Activated CD4-positive, alpha-beta memory T cell treated with anti-CD3 and anti-CD28 coated beads for 36 hours (primary cell): ENCODE measurements at places on chromosomes 11 and 22. TPM values are rescaled to one million over a fixed set of nuclear protein-coding genes. Genes with fewer than 3 reads are reported as not detected.

- H3K36me3 ChIP-seq = no peaks in the 10 kb centered on the region
- H3K4me1 ChIP-seq = peaks cover 6% of the 10 kb centered on the region
- no peak for DNase-seq
- peaks cover 15% of the 10 kb centered on the region for H3K27me3 ChIP-seq
Observed at GRCh38 chr22:50302041-50302541, 5.4 kb downstream of the PLXNB2 start.

The XKR3 gene
- total RNA-seq = not detected

DNA sequence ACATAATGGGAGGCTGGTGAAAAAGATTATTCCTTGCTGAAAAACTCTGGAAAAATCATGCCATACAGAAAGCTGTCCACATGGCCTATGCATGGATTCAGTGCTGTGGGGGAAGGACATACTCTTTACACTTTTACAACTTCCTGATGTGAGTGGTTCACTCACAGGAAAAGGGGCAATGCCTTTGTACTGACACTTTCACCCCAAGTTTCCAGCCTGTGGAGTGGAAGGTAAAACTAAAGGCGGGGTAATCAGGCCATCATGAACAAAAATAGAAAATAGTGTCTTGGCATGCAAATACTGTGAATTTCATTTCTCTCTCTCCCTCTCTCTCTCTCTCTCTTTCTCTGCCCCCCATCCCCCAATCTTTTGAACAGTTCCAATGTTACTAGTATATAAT is 281.8 kb downstream of the ETS1 start:
- H3K4me1 ChIP-seq = peaks cover 66% of the 10 kb centered on the region
- H3K36me3 ChIP-seq = no peaks in the 10 kb centered on the region
- H3K4me3 ChIP-seq = no peak overlapping the region
- no peak for DNase-seq

DNA sequence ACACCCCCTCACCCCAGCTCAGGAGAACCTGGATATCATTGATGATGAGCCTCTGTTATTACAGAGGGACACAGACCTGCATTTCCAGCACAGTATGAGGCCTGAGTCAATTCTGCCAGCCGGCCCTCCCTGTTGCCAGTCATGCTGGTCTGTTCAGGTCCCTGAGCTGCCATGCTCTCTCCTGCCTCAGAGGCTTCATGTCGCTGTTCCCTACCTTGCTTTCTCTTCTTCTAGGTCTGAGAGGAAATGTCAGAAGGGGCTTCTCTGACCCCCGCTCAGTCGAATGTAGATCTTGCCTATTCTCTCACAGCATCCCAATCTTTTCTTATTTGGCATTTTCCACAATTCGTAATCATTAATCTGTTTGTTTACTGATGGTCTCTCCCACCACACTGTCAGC is 21.8 kb upstream of the ABCC8 start:
- H3K36me3 ChIP-seq = no peaks in the 10 kb centered on the region
- DNase-seq = no peak
- H3K27me3 ChIP-seq = peaks cover 3% of the 10 kb centered on the region
- H3K27ac ChIP-seq = no peak overlapping the region
